Cerebellar nuclear complex (tissue), 1 donor: ENCODE measurements at places on chromosomes 4 and X.

- DNase-seq: no peak
Observed at GRCh38 chr4:143700416-143701352, at the start of gene FREM3. TSS of gene FREM3 (minus strand) at chr4:143700675. CDS start at chr4:143700675, 0 bp downstream.

DNA sequence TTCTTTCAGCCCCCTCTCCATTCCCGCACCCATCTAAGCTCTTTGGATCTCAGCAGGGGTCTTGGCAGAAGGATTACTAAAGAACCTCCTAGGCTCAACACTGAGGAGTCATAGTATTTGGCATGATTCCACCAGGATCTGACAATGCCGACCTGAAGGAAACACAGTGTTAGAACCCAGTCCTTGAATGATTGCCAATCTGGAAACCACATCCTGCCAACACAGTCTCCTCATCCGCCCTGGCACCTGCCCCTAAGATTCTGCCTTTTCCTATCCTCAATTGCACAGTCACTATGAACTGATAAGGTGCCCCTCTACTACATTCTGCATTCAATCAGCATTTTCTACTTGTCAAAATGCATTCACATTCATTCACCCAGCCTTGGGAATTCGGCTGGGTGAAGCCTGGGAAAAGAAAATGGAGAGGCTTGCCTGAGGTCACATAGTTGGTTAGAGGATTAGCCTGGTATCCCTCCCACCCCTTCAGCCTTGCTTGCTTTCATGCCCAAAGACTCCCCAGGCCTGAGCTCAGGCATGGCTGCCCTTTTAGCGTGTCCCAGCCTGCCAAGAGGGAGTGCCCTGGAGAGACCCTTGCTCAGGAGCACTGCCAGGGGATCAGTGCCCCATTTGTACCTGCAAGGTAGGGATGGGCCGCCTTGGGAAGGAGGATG lies 2.2 kb upstream of the CLDN2 start:
- no peak for DNase-seq

DNA sequence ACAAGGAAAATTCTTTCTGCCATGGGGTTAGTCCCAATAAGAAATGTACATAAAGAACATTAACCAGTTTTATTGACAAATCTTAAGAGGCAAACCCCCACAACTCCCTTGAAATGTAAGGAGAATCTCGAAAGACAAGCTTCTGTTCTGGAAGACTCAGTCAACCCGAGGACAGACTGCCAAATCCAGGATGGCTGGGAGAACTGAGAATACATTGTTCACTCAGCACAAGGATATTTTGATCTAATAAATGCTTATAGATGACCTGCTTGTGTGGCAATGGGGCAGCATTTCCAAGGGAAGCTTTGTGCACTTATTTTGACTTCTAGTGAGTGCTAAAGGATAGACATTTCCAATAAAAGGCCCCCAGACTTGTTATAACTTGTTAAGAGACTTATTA lies 280.4 kb downstream of the DHX15 start:
- DNase-seq: no peak

GRCh38 chr4:187666697-187667494 lies 328.7 kb upstream of the ZFP42 start:
- DNase-seq: no peak

DNA sequence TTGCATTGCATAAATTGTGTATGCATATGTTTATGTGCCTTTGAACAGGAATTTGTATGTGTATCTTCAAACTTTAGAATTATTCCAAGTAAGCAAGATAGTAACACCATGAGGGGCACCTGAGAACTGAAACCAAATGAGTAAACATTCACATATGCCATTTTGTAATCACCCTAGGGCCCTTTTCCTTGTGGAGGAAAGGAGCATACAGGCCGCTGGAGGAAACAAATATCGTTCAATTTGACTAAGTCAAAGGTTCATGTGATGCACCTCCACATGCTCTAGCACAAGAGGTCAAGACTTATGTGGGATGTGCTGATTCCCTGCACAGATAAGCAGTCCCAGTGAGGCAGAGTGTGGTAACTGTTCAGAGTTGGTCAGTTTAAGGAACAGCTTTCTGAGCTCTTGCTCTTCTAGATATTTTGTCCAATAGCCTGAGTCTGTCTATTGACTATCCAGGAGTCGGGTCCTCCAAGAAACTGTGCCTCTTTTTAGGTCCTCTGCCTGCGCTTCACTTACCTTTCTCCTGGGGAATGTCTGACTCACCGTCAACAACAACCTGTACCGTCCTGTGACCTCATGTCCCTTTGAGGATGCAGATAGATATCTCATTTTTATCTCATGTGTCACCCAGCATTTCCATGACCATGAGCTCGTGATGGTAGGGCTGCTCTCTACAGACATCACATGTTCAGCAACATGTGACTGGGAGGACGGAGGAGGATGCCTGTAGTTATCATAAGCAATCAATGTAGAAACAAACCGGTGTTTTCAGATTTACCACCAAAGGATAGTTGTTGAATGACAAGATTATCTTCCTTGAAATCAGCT lies 196.9 kb downstream of the NWD2 start:
- DNase-seq: no peak

GRCh38 chr4:81351654-81352445 lies 119.9 kb downstream of the RASGEF1B start:
- no peak for DNase-seq

DNA sequence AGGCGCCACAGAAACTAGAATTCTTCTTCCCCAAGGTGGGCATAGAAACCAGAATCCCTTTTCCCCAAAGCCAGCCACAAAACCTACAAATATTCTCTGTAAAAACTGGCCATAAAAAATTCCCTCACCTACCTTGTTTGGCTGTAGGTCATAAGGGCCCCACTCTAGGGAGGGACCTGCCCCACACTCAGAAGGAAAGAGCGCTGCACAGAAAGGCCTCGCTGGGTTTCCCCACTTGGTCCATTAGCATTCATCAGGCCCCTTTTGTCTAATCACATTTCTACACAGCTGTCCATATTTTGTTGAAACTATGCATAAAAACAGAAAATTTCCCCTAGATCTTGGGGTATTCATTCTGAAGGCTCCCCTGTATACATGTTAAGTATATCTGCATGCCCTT lies 54.1 kb downstream of the PHKA2 start:
- no peak for DNase-seq

- no peak for DNase-seq
Observed at GRCh38 chrX:34546366-34546765, 110.7 kb downstream of the TMEM47 start.

DNA sequence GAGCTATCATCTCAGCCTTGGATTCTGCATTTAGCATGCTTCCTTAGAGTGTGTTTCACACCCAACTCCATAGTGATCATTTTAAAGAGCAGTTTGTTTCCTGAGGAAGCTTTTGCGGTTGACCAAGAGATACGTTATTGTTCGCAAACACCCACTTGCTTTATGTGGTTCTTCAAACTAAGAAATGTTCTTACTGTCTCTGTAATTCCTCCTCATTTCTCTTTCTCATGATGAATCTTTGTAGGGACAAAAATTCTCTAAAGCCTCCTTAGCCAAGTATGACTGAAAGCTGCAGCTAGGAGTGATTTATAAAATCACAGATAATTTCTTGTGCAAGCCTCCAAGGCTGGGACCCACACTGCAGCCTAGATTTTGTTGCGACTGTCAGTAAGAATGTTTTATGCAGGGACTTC lies 10.0 kb downstream of the TNIP3 start:
- DNase-seq: no peak

DNA sequence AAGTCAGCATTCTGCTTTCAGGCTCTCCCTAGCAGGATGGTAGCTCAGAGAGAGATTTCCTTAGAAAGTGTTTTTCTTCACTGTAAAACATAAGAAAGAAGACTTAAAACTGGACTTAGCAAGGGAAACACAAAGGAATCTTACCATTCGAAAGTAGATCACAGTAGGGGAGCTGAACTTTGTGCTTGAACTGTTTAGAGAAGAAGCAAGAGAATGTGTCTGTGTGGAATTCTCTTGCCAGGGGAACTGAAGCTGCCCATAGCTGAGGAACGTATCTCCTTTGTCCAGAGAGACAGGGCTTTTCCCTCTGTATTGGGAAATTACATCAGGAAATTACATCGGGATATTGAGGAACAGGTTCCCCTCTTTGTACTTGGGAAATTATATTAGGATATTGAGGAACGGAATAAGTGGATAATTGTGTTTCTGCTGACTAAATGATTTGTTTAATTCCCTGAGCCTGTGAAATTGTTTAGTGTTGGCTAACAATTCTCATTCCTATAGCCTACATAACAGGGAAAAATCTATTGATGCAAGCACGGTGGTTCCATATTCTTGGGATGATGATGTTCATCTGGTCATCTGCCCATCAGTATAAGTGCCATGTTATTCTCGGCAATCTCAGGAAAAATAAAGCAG lies 21.2 kb downstream of the SRD5A3 start:
- DNase-seq: no peak

GRCh38 chrX:20309806-20310205 lies 43.1 kb upstream of the RPS6KA3 start:
- DNase-seq: no peak

DNA sequence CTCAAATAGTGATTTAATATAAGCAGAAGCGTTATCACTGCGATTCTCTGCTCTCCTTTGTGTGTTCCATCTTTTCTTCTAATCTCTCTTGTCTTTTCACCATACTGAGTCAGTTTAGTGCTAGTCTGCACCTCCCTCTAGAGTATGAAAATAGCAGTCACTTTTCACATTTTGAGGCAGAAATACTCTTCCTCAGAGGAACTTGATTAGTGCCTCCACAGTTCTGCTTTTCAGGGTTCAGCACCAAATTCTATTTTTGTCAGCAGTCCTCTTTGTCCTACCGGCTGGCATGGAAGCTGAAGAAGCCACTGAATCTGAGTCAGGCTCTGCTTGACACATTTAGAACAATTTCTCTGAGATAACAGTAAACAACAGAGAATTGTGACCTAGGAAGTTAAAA lies 49.7 kb upstream of the ANKRD17 start:
- no peak for DNase-seq

DNA sequence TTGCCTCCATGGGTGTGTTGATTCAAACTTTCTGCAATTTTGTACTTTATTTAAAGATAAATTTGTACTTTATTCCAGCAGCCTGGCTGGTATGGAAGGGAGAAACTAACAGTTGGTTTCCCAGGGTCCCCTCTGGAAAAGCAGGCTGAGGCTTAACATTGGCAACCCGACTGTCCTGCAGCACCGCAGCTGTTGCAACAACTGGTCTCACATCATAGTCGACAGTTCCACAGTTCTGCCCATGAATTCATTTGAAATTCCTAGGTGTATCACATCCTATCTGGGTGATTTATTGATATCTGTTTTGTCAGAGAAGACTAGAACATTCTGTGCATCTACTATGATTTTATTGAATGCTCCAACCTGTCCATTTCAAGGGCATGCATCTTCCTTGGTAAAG lies 98.8 kb upstream of the GATB start:
- no peak for DNase-seq

GRCh38 chr4:61309616-61310015 lies 109.5 kb downstream of the ADGRL3 start:
- no peak for DNase-seq

DNA sequence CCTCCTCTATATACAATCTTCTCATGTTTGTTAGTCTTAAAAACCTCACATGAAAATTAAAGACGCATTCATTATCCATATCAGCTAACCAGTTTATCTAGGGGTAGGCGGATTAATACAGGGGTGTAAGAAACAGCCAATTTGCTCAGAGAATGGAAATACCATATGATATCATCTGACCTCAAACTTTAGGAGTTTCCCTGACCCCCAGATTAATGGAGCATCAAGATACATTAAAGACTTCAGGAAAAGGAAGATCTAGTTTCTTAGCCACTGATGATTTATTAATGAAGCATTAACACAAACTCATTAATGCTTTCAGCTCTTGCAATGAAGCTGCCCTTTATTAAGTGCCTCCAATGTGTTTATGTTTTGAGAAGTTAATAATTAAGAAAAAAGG lies 67.5 kb downstream of the CAMK2D start:
- no peak for DNase-seq

DNA sequence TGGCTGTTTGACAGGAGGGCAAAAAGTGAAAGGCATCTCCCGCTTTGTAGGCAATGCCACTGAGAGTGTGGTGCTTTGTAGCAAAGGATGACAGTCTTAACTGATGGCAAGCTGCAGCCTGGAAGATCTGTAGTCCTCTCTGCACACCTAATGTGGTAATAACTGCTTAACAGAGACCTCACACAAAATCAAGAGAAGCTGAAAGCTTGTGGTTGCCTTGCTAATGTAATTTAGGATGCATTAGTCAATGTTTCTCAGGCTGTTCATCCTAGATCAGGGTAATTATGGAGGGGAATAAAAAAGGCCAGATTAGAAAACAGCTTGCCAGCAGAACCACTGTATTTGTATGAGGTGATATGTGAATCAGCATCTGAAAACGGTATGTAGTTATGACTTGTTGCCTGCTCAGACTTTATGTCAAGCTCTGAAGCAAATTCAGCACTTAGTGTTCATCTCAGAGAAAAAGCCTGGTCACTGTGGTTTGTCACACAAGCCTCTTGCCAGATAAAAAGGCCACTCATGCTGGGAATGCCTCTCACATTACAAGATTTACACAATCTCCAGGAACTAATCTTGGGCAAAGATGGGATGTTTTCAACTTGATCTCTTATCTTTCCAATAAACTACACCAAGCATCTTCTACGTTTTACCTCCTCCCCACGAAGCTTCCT lies 130.8 kb downstream of the ENOX2 start:
- DNase-seq: no peak

DNA sequence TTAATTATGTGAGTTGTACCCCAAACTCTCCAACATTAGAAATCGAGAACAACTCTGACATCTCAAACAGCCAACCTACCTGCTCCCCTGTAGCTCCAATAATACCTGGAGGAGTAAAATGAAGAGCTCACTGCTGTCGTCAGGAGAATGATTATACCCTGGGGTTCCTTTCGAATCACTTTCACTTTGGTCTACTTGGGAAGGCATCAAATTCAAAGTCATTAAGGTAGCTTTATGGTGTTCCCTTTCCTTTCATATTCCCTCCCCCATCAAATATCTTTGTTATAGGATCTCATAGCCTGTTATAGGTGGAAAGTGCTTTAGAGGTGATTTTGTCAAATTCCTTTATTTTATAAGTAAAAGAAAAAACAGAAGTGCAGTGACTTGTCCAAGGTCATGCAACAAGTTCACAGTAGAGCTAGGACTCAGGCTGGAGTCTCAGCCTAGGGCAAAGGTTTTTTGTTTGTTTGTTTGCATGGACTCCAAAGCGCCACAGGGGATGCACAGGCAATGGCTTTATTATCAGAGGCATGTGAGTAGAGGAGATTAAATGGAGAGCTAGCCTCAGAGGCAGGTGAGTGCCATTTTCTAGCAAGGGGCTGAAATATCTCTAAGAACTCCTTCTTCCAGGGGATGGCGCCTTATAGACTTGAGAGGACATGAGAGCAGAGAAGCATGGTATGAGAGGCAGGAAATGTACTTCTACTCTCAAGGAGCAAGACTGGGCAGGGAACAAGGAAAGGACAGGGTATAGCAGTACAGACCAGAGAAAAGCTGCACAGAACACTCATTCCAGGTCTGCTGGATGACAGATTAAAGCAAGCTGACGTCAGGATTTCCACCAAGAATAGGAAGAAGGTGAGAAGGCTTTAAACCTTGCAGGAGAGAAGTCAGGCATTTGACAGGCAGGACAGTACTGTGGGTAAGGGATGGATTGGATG lies 262.1 kb upstream of the GPC4 start:
- no peak for DNase-seq

GRCh38 chr4:142683997-142684396 lies 162.1 kb downstream of the INPP4B start:
- DNase-seq: no peak
